Activated T-helper 1 cell treated with Interleukin-2 at 50 U/mL for 16 hours (primary cell): ENCODE measurements at places on chromosomes 2 and 18.

- no peak for DNase-seq
These were observed 126.1 kb downstream of the CTNNA2 start for GRCh38 chr2:79638954-79639353.

DNA sequence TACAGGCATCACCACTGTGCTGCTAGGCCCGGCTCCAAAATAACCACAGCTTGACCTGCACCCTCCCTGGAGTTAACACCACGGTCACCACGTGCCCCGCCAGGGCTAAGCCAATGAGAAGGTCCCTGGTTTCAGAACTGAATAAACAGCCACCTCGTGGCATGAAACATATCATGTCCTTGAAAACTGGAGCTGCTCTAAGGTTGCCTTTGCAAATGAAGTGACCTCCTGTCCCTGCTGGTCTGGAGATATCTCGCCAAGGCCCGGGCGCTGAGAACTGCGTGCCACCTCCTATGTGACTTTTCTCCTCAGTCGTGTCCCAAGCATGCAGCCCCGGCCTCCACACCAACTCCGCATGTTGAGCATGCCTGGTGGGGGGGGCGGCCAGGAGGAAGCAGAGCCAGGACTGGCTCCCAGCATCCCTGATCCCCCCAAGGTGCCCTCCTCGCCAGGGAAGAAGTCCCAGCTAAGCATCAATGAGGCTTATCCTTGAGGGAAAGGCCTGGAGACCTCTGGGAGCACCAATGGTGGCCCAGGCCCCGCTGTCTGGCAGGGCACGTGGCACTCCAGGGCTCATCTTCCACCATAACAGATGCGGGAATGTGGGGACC lies 16.3 kb upstream of the KCNG2 start:
- DNase-seq = no peak

GRCh38 chr2:47899915-47900816 lies 6.1 kb downstream of the FBXO11 start:
- DNase-seq = no peak

GRCh38 chr18:22210311-22210754 lies 40.9 kb downstream of the GATA6 start:
- no peak for DNase-seq

DNA sequence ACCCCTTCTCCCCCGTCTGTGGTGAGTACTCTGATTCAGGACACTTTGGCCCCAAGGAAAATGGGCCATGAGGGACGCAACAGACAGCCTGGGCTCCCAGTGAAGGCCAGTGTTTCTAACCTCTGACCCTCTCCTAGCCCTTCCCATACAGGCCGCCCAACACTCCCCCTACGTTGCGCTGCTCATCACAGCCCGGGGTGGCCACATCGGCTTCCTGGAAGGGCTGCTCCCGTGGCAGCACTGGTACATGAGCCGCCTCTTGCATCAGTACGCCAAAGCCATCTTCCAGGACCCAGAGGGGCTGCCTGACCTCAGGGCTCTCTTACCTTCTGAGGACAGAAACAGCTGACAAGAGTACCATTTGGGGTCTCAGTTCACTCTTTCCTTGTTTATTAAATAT lies 4.0 kb downstream of the PREB start:
- DNase-seq = no peak

DNA sequence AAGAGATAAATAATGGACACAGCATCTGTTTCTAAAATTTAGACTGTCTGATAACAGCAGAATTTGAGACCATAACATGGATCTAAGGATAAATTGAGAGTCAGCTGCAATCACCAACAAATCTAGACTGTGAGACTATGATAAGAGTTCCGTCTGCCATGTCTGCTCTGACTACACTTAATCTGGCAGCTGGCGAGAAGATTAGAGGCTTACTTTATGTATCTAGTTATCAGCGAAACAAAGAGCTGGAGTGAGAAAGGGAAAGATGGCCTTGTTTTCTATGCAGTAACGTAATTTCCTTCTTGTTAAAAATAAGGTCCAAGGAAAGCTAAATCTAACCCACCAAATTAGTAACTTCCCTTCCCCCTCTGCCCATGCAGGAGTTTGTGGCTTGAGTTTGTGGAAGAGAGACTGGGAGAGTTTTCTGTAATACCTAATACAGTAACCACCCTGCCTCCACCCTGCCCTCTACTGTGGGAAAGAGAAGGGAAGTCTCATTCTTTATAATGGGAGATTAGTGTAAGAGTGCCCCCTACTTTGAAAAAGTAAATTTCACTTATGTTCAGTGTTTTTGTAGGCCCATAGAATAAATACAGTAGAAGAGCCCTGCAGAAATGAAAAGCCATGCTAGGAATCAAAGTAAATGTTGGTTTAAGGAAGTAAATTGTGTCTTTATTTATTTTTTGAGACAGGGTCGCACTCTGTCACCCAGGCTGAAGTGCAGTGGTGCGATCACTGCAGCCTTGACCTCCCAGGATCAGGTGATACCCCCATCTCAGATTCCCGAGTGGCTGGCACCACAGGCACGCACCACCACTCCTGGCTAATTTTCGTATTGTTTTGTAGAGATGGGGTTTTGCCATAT lies 27.5 kb downstream of the EML4 start:
- DNase-seq = no peak

DNA sequence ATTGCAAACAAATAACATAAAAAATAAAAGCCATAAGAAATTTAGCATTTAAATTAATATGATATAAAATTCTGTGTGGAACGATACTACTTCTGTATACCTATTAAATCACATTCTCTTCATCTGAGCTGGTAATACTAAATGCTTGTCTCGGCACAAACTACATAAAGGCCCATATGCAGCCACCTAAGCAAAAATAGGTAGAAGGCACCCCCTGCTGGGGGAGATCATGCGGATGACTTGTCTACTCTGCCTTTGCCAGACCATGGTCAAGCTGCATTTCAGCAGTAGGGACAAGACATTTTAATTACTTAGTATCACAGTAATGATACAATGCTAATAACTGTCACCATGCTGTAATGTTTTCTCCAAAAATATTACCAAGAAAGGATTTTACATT lies 108.0 kb downstream of the CDH19 start:
- DNase-seq = no peak

- DNase-seq = no peak
These were observed 26.6 kb downstream of the MFF start for GRCh38 chr2:227351639-227352038.

- DNase-seq = no peak
These were observed 129.5 kb upstream of the CAVIN2 start for GRCh38 chr2:191976436-191976835.

DNA sequence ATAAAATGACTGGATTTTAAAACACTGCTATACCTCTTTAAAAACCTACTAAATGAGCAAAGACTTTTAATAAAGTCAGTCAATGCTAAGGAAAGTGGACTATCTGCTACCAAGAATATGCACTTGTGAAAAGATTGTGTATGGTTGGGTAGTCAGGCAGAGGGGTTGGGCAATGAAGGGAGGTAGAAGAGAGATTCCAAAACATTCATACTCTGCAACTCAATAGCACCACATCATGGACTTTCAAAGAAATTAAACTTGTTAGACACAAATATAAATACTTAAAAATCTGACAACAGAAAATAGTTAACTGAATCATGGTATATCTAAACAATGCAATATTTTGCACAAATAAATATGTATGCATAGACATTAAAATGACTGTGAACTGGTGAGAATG lies 139.9 kb upstream of the MAPRE2 start:
- no peak for DNase-seq

GRCh38 chr2:167355821-167356220 lies 467.5 kb downstream of the XIRP2 start:
- DNase-seq = no peak

GRCh38 chr18:50719471-50720324 lies 100.1 kb downstream of the MRO start:
- DNase-seq = no peak

- DNase-seq = no peak
These were observed 408.1 kb upstream of the UBE2E3 start for GRCh38 chr2:180572346-180572745.

DNA sequence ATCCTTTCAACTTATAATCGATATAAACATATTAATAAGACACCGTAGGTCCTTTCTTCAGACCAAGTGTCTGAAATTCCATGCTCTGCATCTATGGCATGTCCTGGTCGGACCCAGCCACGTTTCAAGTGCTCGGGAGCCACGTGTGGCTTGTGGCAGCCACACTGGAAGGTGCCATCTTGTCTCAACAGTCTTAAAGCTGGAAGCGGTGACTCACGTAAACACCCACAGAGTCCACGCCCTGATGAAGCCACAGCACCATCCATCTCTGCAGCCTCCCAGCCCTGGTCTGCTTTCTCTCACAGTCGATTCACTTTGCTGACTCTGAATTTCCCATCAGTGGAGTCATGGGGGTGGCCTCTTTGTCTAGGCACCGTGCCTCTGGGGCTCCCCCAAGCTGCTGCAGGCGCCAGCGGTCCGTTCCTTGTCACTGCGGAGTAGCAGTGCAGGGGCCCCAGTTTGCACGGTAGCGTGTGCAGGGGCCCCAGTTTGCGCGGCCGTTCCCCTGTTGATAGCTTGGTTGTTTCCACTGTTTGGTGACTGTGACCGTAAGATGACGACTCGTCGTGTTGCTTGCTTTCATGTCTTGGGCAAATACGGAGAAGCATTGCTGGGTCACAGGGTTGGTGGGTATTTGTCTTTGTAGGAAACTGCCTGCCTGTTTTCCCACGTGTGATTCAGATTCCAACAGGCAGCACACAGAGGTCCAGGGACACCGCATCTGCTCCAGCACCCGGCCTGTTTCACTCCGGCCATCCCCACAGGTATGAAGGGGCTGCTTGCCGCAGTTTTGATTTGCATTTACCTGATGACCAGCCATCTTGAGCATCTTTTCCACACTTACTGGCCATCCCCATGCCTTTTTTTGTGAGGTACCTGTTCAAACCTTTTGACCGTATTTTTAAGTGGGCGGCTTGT lies 240.3 kb downstream of the HDAC4 start:
- DNase-seq = no peak

DNA sequence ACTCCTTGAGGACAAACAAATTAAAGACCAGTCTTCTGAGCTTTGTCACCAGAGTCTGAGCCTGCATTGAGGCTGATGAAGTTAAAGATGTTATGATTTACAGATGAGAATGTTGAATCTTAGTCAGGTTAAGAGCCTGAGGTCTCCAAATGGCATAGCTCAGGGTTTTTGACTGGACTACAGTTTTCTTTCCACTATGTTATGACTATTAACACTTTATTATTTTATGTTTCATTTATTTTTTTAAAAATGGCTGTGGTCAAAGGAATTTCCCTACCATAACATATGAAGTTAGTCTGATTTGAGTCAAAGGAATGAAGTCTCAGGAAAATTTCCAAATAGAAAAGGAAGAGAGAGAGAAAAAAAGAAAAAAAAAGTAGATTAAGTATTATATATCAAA lies 39.7 kb upstream of the CWC22 start:
- no peak for DNase-seq

DNA sequence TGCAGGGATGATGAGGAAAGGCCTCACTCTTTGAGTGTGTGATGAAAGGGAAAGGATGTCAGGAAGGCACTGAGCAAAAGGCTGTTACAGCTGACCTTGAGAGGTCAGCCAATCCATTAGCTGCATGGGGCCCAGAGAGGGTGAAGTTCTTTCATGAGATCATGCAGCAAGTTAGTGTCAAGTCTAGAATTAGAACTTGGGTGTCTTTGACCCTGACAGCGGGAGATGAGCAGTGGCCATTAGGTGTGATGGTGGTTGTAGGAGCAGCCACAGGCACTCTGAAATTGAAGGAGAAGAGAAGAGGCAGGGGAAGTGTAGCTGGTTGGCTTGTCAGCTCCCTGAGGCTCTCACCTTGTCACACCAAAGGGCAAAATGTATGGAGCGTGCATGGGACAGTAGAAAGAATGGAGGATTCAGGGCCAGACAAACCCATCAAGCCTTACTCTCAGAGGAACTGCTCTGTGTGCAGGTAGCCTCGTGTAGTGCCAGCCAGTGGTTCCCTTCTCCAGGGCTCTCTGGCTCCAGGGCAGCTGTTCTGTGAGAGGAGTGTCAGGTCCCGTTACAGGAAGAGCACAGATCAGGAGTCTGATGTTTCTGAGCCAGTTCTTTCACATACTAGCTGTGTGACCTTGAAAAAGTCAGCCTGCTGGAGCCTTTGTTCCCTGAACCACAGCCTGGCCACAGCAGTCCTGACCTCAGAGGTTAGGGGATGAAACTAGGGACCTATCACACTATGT lies 35.9 kb downstream of the MAP4K4 start:
- no peak for DNase-seq

DNA sequence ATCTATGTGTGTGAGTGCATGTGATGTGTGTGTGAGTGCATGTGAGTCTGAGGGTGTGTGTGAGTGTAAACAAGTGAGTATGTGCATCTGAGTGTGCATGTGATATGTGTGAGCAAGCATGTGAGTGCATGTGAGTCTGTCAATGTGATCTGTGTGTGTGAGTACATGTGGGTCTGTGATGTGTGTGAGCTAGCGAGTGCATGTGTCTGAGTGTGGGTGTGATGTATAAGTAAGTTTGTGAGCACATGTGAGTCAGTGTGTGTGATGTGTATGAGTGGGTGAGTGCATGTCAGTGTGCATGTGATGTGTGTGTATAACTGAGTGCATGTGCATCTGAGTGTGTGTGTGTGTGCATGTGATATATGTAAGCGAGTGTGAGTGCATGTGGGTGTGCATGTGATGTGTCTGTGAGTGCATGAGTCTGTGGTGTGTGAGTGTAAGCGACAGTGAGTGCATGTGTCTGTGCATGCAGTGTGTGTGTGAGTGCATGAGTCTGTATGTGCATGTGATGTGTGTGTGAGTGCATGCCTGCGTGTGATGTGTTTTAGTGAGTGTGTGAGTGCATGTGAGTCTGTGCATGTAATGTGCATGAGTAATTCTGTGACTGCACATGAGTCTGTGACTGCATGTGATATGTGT lies 44.1 kb downstream of the COPS8 start:
- DNase-seq = no peak

DNA sequence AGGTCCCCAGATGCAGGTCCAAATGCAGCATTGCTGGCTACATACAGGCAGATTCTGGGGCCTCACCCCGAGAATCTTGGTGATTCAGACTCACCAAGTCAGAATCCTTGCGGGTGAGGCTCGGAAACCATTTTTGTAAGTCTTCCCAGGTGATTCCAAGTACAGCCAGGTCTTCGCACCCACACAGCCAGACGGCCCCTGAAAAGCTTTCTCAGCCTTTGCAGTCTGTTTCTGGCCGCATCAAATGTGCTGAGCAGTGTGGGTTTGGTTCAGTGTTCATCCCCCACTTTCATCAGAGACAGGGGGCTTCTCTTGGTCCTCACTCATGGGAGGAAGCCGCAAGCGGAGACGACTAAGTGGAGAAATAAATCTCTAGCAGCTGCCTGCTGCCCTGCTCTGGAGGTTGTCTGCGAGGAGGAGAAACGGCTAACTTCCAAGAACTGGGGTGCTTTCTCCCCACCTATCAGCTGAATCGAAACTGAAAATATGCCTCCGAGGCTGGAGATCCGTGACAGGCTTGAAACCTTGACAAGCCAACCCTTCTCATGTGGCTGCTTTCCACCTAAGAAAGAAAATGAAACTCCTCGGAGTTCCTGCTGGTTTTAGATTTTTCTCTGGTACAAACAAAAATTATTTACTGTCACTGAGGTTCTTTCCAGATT lies 8.9 kb upstream of the TMEM185B start:
- peak; percentile 39 for DNase-seq

DNA sequence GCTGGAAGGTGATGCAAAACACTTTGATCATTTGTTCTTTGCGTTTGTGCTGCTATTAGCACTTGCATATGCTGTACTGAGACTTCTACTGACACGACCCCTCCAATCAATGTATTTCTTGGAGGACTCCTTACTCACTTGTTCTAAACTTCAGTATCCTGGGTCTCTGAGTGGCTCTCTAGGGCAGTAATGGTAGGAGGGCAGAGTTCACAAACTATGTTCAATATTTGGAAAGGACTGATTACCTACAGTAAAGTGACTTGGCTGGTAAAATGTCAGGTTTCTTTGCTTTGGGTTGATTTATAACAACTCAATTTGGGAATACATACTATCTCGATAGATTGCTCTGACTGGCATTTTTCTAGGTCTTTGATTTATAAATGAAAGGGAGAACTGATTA lies 93.7 kb downstream of the TRIM43 start:
- no peak for DNase-seq
